Jurkat, Clone E6-1 (cell line): ENCODE measurements at places on chromosomes 5 and 9.

DNA sequence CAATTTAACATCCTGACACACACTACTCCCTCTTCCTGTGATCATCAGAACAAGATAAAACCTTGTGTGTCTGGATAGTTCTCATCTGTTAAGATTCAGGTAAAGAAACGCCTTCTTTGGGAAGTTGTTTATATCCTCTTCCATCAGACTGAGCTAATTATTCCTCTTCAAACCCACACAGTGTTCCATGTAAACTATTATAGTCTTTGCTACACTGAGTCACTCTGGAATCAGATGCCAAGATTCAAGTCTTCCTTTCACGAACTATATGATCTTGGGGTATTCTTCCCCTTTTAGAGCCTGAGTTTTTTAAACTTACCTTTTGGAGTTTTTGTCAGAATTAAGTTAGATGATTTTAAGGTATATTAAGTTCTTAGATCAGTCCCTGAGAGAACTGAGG is 2.0 kb downstream of the OR1J1 start:
- no peak for DNase-seq

DNA sequence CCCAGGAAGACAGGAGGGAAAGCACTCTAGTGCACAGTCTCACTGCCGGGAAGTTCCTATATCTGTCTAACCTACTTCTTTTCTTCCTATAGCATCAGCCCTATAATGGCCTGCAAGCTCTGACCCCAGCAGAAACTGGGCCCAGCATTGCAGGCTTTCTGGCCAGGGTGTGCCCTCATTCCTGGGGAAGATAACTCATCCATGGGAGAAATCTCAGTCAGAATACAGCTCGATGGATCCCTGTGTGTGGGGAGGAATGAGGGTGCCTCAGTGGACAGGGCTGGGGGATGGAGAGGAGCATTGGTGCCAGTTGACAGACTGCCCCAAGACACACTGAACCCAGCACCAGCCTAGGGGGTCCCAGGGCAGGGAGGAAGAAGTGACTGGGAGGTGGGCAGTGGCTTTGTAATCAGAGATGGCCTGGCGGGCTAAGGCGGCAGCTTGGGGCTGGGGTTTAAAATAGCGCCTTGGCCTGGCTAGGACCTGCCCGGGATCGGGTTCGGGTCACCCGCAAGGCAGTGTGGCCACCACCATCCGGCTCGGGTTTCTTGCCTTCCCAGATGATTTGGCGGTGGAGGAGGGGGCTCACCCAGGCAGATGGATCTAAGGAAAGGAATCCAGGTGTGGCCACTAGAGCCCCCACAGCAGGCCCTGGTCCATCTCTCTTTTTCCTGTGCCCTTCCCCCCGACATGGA is 7.6 kb upstream of the CXXC5 start:
- no peak for DNase-seq

- no peak for DNase-seq
These were observed 71.7 kb upstream of the FCN1 start for GRCh38 chr9:134989206-134990065.

GRCh38 chr9:14238079-14238478 is 75.9 kb downstream of the NFIB start:
- no peak for DNase-seq

- DNase-seq = peak; percentile 60
These were observed 85.5 kb downstream of the DCP2 start for GRCh38 chr5:113061846-113062780.

DNA sequence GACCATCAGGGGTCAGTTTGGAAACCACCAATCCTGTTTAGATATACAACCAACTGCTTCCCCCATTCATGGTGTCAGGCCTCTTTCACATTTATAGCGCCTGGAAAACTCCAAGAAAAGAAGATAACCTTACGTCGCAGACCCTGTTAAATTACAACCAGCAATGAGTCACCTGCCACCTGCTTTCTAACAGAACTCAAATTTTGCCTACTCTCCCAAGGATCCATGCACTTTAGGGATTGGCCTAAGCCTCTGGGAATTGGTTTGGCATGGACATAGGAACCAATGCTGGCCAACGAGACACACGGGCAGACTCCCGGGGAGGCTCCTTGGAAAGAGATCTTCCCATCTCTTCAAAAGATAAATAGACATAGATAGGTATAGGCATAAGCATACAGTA is 87.0 kb downstream of the FEM1C start:
- DNase-seq = no peak

- no peak for DNase-seq
These were observed 18.6 kb upstream of the SUSD1 start for GRCh38 chr9:112193572-112194288.

DNA sequence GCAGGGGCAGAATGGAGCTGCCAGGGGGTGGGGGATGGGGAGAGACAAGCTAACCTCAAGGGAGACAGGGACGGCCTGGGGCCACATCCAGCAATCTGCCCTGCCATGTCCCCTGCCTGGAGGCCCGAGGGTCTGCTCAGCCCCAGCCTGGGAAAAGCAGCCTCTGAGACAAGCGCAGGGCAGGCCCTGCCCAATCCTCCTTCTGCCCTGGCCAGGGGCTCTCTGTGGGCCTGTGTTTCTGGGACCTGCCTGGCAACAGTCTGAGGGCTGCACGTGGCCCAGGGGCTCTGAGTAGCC is 13.9 kb upstream of the QSOX2 start:
- no peak for DNase-seq

- DNase-seq = no peak
These were observed 125.1 kb downstream of the NPR3 start for GRCh38 chr5:32836176-32836575.

DNA sequence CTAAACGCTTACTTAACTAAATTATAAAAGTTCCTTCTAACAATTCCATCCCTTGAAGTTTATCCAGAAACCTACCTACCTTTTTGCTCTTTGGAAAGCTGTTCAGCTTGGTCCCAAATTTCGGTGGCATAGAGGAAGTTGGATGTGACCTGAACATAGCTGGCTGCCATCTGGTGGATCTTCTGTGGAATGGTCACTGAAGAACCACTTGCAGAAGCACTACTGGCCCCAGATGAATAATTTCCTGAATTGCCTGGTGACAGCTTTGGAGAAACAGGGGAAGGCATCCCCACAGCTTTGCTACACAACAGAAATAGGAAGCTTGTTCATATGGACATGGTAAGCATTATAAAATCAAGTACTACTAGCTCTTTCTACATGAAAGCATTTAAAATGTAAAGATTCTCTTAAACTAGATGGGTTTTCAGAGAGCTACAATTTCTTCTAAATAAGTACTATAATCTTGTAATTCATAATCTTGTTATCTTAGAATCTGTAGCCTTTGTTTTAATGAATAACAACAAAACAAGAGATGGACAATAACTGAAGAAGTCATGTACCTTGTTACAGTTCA is 9.9 kb downstream of the LEAP2 start:
- DNase-seq = peak; percentile 29

- no peak for DNase-seq
These were observed 38.9 kb downstream of the GABRB2 start for GRCh38 chr5:161507591-161507990.

GRCh38 chr9:100437860-100438805 is 11.2 kb downstream of the MSANTD3 start:
- peak; percentile 58 for DNase-seq

DNA sequence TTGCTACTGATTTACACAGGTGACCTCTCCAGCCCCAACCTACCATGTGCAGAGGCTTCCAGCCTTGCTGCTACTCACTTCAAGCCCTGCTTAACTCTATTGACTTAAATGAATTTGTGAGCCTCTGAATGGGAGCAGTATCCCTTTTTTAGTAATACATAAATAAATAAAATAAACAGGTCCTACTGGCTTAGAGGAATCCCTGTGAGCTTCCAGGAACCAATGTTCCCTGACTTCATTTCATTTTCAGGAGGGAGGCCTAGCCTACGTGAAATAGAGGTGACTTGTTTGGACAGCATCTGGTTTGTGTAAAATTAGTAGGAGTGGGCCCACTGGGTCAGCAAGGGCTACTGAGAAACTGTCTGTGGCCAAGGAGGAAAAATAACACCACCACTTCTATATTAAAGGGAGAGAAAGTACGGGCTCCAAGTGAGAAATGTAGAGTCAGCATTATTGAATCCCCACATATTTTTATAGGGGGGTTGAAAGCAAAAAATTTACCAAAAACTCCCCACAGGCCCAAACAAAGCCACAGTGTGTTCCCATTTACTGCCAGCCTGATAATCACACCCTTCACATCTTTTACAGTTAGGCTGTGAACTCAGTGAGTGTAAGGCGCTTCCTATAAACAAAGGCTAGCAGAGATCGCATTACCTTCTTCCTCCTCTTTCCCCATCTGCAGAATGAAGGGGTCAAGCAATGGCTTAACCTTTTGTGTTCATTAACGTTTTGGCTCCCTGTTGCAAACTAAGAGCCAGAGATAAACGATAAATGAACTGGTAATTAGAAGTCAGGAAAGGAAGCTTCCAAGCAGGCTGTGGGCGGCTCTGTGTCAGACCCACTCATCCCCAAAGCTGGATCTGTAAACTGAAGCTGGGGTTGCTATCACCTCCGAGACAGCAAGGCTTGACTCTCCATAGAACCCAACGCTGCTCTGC is 138.8 kb upstream of the LIFR start:
- DNase-seq = no peak

DNA sequence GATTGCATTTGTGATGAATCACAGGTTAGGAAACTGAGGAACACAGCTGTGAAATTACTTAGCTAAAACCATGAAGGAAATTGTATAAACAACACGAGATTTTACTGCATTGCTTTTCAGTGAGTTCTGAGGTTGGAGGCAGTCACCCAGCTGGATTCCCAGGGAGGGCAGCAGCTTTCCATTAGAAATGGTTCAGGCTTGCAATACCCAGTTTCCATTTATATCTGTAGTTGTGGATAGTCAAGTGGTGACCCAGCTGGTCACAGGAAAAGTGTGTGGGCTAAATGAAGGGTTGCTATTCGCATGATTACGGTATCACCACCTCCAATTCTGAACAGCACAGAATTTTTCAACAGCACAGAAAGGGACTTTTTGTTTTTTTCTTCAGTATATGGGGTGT is 34.3 kb upstream of the SPATA31D4 start:
- no peak for DNase-seq

GRCh38 chr9:21443849-21444625 is 3.8 kb downstream of the IFNA1 start:
- no peak for DNase-seq

GRCh38 chr9:107548298-107549142 is 59.0 kb upstream of the KLF4 start:
- no peak for DNase-seq

DNA sequence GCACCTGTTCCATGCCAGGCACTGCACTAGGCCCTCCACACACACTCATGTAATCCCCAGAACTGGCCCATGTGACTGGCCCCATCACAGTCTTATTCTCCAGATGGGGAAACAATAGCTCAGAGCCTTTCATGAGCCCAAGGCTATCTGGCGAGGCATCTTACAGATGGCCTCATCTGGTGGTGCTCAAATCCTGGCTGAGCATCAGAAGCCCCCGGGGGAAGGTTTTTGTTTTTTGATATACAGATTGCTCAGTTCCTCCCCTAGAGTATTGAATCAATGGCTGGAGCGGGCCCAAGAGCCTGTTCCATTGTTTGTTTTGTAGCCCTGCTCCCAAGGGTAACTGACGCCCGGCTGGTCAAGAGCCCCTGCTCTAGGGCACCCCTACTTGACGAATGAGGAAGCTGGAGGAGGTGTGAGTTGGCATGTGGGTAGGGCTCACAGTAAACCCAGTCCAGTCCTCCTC is 145.3 kb upstream of the RAPGEF1 start:
- DNase-seq = no peak

- no peak for DNase-seq
These were observed 108.5 kb downstream of the MACIR start for GRCh38 chr5:103366918-103367549.

GRCh38 chr5:171700318-171700912 is 85.2 kb upstream of the SMIM23 start:
- DNase-seq = no peak

GRCh38 chr5:171647043-171647903 is 138.3 kb upstream of the SMIM23 start:
- DNase-seq = no peak

DNA sequence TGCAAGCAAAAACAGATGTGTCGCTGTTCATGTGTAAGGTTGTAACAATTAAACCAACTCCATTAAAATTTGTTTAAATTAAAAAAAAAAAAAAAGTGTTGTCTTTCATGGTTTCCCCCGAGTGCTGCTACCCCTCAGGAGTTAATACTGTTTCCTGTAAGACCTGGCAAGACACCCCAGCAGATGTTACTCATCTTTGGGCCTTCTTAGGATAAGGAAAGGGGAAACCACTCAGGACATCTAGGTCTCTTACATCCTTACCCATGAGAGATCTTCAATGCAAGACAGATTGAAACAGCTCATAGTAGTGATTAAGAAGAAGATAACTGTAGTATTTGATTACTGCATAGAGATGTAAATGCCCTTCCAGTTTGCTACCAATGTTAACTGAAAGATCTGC is 33.5 kb upstream of the F2R start:
- DNase-seq = peak; percentile 9

- no peak for DNase-seq
These were observed 498.9 kb downstream of the NTRK2 start for GRCh38 chr9:85168412-85168811.

- peak; percentile 69 for DNase-seq
These were observed 110.0 kb upstream of the LPCAT1 start for GRCh38 chr5:1633605-1634336.

GRCh38 chr5:75951158-75951557 is 132.0 kb upstream of the SV2C start:
- no peak for DNase-seq

- no peak for DNase-seq
These were observed 76.2 kb downstream of the MRPL36 start for GRCh38 chr5:1723476-1723875.
